ENCODE measurements at places on chromosomes 4 and X.

DNA sequence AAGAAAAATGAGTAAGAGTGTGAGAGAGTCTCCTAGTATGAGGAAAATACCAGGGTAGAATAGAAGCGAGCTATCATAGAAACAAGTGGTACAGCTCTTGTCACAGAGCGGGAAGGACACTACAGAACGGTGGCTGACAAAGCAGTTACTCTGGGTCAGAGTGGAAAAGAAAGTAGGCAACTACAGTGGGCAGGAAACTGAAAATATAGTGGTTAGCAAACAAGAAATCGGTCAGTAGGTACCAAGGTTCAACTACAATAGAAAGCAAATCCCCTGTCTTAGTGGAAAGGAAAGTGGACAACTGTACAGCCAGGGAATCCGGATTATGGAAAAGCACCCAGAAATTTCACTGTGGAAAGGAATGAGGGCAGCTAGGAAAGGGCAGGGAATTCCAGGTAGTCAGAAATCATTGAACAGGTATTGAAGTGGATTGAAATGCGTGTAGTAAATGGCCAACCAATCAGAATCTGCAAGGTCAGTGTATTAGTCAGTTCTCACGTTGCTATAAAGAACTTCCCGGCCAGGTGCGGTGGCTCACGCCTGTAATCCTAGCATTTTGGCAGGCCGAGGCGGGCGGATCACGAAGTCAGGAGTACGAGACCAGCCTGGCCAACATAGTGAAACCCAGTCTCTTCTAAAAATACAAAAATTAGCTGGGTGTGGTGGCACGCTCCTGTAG lies 219.6 kb upstream of the DIAPH2 start:
- DNase-seq: no peak

- no peak for DNase-seq
Measured at GRCh38 chrX:132918523-132918922, 39.9 kb downstream of the HS6ST2 start.

- no peak for DNase-seq
Measured at GRCh38 chr4:11116940-11117339, 311.8 kb downstream of the HS3ST1 start.

GRCh38 chr4:6104541-6105130 lies 86.4 kb upstream of the C4orf50 start:
- DNase-seq: no peak

DNA sequence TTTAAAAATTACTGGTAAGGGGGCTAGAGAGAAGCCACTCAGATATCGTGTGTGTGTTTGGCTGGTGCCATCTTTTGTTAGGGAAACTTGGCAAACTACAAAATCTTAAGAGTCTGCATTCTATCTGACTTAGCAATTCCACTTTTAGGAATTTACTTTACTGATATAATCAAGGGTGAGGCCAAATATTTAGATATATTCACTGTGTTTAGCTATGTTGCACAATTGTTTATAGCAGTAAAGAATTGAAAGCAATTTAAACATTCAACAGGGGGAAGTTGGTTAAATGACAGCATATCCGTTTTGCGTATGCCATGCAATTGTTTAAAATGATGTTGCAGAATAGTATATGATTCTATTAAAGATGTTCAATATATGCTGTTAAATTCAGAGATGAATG lies 6.4 kb upstream of the HERC3 start:
- DNase-seq: no peak
